ENCODE measurements at places on chromosomes 1 and 21. TPM values are rescaled to one million over a fixed set of nuclear protein-coding genes. Genes with fewer than 3 reads are reported as not detected.
A peak's percentile ranks its signal among the peaks of the same experiment; 100 is the strongest.

RIPPLY3 gene
- total RNA-seq: not detected

DNA sequence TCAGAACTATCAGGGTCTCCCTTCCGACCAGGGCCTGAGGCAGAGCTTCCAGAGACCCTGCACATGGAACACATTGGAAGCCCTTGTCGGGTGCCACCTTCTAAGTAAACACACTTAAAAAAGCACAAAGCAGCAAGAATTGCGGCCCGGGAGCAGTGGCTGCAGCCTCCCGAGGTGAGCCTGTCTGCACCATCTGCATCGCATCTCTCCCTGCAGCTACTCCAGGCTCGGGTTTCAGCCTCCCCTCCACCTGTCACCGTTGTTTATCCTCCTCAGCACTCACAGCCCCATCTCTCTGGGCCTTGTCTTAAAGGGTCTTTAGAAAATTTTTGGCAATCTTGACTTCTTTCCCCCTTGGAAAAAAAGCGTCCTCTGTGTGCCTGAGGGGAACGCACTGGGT, 95.1 kb upstream of the ARHGEF16 start:
- DNase-seq: no peak

DNA sequence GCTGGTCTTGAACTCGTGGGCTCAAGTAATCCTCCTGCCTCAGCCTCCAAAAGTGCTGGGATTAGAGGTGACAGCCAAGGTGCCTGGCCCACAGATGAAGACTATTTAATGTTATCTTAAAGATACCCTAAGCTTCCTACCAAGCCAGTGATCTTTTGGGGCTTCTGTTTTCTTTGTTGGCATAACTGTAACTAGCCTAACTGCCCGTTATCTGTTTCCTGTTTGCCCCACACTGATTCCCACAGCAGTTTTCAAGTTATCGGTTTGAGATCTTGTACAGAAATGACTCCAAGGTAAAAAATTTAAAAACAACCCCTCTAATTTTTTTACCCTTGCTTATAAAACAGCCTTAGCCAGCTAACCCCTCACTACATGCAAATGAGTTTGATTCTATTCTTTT, 12.4 kb downstream of the SELL start:
- DNase-seq: no peak

DNA sequence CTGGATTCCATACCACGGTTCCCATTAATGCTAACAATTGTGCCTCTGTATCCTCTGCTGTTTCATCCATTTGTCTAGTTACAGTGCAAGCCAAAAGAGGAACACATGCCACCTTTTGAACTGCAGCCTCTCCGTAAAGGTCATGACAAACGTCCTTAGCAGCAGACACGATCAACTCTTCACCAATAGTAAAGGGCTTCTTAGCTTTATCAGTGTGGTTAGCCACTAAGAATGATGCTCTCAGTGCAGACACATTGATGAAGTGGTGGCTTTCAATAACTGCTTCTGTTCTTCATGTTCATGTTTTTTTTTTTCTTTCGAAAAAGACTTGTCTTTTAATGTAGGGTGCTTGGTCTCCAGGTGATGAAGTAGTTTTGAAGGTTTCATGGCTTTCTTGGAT, 14.3 kb downstream of the XPR1 start:
- DNase-seq: no peak

DNA sequence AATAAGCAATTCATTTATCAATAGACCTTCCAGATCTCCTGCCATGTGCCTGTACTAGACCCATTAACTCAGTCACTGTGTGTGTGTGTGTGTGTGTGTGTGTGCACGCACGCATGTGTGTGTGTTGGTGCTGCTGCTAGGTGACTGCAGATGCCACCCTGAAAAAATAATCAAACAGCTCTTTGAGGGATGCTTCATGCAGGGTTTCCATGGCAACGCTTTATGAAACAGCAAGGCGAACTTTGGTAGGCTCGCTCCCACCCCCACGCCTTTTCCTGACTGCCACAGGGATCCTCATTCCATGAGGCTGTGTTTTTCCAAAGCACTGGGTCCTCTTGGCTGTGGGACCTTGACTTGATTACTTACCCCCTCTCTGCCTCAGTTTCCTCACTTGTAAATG, 94.0 kb downstream of the HMGB4 start:
- peak; percentile 16 for DNase-seq

TBCE gene
- total RNA-seq: 18.1 TPM

DIO1 gene
- total RNA-seq: 0.39 TPM

DNA sequence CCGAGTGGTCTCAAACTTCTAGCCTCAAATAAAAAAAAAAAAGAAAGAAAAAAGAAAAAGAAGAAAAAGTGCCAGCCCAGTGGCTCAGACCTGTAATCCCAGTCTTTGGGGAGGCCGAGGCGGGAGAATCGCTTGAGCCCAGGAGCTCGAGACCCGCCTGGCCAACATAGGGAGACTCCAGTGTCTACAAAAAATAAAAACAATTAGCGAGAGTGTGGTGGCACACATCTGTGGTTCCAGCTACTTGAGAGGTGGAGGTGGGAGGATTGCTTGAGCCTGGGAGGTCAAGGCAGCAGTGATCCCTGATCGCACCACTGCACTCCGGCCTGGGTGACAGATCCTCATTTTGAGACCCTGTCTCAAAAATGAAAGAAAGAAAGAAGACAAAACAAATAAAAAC, 1.4 kb upstream of the PTGFRN start:
- no peak for DNase-seq

MSH4 gene
- 0.10 TPM for total RNA-seq

CD58 gene
- 91.5 TPM for total RNA-seq
